NCI-H1417 treated with DMSO at 0.1 percent for 48 hours (cell line): ENCODE measurements at places on chromosomes 3 and 15.

DNA sequence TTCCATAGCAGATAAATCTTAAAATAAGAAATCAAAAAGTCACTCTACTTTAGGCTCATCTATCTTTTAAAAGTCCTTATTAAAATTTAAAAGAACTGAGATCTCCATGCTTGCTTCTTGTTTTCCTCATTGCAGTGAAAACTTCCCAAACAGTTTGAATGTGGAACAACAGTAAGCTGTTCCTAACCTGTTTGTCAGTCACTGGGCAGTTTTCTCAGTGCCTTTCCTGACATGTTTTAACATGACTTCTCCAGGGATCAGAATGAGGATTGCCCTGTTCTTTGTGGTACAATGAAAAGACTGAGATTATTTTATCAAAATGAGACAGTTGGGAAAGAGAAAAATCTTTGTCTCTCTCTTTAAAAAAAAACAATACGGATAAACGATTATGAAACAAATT is 774 bp downstream of the GPR87 start:
- no peak for DNase-seq

GRCh38 chr3:127639173-127640041 is 10.4 kb downstream of the PODXL2 start:
- DNase-seq = no peak

DNA sequence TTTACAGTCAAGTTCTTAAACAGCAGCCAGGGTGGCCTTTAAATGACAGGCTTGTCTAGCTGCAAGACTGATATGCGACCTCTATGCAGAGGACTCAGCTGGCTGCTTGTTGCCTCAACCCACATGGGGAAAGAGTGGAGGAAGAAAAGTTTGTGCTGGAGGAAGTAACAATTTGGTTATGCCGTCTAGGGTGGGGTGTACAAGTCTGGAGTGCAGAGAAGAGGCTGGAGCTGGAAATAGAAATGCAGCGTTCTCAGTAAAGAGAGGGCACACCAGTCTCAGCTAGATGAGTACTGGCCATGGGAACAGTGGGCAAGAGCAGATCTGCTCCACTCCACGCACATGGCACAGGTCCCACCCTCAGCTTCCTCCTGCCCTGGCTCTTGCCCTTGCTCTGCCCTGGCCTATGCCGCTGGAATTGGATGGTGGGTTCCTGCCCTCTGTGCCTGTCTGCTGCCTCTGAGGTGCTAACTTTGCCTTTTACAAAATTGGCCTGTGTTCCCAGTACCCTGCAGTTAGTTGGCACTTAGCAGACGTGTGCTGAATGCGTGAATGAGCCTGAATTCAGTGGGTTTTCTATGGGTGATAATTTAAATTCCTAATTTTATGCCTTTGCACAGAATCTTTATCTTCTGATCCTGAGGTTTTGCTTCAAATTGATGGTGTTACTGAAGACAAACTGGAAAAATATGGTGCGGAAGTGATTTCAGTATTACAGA is 59.7 kb upstream of the FURIN start:
- DNase-seq = no peak

GRCh38 chr3:130904491-130904890 is 10.6 kb downstream of the ATP2C1 start:
- DNase-seq = no peak

DNA sequence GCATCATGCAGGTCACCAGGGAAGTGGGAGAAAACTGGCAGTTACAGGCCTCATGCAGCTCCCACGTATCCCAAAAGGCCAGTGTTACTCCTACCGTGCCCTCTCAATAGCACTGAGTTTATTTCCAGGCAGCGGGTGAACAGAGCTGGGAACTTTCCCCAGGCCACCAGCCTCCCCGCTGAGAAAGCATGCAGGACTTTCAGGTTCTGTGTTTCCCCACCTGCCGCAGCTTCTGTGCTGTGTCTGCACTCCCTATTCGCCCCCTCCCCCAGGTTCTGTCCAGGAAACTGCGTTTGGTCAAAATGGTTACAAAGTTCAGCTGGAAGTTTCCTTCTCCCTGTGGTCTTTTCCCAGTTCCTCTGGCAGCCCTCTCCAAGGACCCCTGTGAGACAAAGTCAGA is 21.4 kb downstream of the NEK11 start:
- no peak for DNase-seq

DNA sequence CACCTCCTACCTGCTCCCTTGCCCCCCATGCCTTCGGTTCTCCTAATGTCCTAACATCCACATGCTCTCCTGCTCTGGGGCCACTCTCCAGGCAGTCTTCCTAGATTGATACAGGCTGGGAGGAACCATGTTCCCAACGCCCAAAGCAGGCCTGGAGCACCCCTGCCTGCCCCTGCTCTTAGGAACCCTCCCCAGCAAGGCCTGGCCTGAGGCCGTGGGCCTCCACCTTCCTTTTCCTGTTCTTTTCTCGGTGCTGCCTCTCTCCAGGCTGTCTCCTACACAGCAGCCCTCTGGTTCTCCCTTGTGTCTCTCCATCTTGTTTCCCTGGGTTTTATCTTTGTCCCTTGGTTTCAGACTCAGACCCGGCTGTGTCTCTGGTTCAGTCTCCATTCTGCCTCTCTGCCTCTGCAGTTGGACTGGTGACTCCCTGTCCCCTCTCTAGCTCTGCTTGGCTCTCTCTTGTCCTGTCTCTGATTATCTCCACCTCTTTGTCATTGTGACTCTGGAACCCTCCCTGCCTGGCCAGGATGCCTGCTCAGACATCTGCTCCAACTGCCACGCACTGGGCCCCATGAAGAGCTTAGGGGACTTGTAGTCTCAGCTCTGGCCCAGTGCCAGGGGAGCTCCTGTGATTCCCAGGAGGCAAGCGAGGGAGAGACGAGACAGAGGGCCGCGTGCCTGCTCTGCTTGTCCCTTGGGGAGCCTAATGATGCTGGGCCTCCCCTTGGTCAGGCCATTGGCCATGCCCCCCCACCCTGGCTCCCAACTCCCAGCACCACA is 26.0 kb upstream of the RPL29 start:
- DNase-seq = no peak

DNA sequence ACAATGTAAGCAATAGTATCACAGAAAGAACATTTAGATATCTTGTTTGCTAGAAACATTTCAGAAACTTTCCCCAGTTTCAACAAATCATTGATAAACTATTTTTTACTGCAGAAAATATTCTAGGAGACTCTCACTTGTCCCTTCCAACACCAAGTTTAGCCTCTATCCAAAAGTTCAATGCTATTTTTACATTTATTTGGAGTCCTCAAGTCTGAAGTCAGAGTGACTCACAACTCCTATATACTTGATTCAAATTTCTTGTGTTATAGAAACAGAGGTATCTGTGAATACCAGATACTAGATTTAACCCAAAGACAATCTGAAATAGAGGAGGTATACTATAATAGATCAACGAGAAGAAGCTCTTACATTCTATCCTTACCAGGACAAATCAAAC is 49.6 kb downstream of the RFX7 start:
- DNase-seq = no peak

- DNase-seq = no peak
Observed at GRCh38 chr15:67070892-67071664, 5.7 kb downstream of the SMAD3 start.

DNA sequence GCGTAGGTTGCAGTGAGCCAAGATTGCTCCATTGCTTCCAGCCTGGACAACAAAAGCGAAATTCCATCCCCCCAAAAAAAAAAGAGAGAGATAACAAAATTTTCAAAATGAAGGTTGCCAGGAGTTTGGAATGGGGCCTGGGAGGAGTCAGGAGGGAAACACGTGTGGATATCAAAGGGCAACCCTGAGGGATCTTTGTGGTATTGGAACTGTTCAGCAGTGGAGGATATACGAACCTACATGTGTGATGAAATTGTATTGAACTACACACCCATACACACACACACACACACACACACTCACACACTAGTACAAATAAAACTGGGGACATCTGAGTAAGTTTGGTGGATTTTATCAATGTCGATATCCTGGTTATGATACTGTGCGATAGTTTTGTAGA is 61.8 kb downstream of the RBPMS2 start:
- DNase-seq = no peak

DNA sequence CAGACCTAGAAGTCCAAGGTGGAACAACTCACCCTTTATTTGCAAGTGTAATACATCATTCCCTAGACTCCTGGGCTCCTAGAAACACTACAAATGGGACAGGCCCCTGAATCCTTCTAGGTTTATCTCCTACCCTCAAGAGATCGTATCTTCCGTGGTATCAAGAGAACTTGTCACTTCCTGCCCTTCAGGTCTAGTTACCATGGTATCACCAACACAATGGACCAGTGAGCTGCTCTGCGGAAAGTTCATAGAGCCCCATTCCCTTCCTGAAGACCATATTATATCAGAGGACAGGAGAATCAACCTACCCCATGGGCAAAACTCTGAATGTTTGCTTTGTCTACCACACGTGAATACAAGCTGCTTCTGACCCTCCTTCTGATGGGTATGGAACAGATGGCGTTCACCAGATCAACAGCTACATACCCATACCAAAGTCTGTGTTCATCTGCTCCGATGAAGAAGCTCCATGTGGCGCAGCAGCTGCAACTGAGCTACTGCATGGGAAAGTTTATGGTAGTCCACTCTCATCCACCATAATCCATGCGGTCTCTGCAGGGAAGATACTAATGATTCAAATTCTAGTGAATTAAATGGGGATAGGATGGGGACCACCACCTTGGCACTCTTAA is 84.6 kb upstream of the KLF13 start:
- no peak for DNase-seq

GRCh38 chr15:44598892-44599291 is 61.9 kb downstream of the EIF3J start:
- no peak for DNase-seq

DNA sequence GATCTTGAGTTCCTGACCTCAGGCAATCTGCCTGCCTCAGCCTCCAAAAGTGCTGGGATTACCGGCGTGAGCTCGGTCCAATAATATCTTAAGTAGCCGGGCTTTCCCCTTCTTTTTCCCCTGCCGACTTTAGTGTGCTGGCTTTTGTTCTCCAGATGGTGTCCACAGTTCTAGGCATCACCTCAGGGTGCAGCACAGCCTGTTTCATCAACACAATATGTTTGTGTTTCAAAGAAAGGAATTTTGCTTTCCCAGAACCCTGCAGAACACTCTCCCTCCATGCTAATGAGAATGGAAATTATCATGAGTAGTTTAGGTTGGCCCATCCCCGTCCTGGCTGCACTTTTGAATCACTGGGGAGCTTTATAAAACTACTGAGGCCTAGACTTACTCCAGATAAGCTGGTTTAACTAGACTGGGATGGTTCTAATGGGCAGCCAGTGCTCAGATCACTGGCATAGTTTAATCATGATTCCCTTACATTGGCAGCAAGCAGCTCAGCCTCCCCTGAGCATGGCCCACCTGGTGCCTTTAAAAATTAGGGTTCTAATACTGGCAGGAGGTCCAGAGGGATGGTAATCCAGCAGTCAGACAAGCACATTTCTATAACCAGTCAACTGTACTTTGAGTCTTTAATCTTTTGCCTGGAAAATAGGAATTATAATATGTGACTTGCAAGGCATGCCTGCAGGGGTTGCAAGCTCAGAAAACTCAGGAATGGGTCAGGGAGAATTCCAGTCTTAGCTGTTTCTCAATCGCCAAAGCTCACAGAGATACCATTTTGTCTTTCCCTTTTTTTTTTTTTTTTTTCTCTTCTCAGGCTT is 127.6 kb upstream of the RASGRP1 start:
- DNase-seq = no peak
